Suppressor macrophage treated with lipopolysaccharide for 4 hours (primary cell): ENCODE measurements at places on chromosomes 11 and 22.

DNA sequence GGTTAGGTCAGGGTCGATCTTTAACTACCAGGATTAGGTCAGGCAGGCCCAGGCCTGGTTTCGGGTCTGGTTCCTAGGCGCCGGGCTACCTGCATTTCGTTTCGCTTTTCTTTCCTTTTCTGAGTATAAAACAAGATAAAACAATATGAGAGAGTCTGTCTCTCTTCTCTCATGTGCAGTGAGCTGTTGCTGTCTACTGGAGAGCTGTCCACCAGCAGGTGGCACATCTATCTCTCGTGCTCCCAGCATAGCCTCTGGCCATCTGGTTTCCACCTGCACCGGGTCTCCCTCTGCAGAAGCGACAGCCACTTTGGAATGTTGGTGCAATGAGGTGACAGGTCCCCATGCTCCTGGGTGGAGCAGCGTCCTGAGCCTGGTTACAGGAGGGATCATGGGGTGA, 27.6 kb downstream of the RIBC2 start:
- DNase-seq: peak; percentile 18

DNA sequence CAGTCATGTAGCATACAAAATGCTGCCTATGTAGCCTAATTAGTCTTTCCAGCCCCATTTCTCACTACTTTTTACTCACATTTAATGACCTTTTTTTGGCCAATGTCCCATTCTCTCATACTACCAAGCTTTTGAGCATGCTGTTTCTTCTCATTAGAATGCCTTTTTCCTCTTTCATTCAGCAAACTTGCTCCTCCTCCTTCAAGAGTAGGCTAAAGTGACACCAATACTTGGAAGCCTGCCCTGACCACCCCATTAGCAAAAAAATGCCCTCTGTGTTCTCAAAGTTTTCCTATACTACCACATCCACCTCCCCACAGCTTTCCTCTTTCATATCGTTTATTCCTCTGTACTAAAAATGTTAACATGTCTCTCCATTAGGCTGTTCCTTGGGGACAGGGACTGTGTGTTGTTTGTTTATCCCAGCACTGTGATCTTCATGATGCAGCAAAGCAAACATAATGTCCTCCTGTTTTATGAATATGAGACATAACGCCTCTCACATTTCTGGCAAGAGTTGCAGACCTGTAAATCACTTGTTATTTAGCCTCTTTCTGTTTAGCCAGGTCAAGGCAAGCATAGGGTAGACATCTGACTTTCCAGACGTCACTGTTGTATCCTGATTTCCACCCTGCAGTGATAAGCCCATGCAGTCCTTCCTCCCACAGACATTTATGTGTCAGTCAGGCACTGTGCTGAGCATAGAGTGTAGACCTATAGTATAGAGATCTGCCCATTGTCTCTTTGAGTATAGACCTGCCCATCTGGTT, 62.0 kb upstream of the UCP3 start:
- DNase-seq: no peak

DNA sequence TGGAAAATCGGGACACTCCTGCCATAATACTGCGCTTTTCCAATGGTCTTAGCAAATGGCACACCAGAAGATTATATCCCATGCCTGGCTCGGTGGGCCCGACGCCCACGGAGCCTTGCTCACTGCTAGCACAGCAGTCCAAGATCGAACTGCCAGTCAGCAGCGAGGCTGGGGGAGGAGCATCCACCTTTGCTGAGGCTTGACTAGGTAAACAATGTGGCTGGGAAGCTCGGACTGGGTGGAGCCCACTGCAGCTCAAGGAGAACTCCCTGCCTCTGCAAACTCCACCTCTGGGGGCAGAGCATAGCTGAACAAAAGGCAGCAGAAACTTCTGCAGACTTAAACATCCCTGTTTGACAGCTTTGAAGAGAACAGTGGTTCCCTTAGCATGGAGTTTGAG, 15.6 kb downstream of the PTH start:
- DNase-seq: no peak

DNA sequence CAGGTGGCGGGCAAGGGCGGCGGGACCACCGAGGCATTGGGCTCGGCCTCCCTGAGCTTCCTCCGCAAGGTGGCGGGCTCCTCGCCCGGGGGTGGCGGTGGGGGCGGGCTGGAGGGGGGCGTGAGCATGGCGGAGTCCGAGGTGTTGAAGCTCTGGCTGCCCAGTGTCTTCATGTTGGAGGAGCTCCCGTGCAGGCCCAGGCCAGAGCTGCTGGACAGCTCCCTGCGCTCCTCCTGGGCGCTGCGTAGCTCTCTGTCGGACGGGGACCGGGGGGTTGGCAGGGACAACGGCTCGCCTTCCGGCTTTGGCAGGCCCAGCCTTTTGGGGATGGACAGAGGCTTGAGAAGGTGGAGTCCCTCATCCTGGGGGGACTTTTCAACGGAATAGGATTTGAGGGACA, 43.9 kb upstream of the BID start:
- DNase-seq: no peak

GRCh38 chr11:78731027-78731426, 156.4 kb upstream of the NARS2 start:
- DNase-seq: no peak

DNA sequence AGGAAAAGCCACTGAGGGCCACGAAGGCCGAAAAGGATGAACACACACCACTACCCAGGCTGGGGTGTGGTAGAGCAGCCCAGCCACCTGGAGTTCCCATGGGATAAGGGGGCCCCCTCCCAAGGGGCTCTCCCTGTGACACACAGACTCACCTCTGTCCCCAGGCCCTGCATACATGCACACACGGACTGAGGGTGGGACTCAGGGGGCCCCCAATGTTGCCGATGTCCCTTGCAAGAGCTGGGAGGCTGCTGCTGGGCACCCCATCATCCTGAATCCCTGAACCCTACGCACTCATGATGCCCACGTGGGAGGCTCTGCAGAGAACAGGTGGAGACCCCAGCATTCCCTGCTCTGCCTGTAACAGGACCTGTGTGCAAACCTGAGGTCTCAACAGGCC, 14.5 kb downstream of the SHANK2 start:
- no peak for DNase-seq

DNA sequence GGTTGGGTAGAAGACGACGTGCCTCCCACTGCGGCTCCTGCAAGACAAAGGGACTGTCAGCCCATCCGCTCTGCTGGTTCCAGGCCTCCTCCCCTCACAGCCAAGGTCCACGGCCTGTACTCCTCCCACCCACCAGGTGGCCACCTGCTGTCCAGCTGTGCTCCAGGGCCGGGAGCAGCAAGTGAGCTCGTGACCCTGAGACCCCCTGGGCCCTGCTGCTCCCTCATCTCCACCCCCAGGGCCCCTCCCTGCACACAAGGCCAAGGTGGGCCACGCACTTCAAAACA, 27.4 kb downstream of the TSPAN4 start:
- no peak for DNase-seq

DNA sequence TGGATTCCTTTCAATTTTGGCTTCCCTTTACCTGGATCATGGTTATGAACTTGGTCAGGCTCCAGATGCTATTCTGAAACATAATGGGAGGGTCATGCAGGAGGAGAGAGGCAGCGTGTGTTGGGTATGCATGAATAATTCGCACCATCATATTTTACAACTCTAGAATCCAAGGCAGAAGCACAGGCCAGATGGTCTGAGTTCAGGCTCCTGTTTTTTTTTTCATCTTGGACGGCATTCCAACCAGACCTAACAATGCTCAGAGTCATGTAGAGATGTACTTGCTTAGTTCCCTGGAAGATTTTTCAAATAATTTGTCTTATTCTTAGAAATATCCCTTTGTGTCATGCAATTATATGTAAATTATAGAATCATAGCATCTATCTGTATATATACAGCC, 393.5 kb downstream of the JRKL start:
- DNase-seq: no peak

DNA sequence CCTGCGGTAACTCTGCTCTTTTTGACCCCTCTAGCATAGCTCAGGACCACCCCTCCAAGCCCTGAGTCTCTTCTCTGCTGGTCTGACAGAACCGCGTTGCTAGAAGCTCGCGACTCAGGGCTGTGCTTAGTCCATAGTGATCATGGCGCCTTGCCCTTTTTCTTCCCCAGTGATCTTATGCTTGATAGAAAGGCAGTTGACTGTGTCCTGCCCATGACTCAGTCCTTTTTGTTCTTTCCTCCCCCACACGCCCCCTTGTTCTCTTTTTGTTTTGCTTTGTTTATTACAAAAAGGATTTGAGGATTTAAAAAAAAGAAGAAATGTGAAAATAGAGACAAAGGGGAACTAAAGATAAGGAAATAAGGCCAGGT, 17.5 kb downstream of the IL17RA start:
- peak; percentile 84 for DNase-seq

- no peak for DNase-seq
These were observed 925 bp upstream of the C11orf52 start for GRCh38 chr11:111917788-111918187.

DNA sequence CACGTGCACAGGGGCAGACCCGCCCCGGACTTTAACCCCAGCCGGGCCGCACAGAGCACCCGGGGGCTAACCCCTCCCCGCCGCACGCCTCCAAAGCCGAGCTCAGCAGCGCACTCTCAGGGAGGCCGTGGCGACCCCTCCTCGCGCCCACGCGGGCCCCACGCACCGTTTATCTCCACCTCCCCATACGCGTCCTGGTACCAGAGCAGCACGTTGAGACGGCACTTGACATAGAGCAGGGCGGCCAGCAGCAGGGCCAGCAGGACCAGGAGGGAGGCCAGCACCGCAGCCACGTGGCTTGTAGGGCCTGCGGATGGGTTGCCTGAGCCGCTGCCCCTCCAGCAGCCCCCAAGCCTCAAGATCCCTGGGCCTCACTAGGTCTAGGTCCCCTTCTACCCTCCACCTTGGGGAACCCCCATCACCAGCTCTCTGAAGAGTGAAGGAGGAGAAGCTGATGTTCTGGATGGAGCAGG, 7.1 kb downstream of the SIGIRR start:
- DNase-seq: no peak

DNA sequence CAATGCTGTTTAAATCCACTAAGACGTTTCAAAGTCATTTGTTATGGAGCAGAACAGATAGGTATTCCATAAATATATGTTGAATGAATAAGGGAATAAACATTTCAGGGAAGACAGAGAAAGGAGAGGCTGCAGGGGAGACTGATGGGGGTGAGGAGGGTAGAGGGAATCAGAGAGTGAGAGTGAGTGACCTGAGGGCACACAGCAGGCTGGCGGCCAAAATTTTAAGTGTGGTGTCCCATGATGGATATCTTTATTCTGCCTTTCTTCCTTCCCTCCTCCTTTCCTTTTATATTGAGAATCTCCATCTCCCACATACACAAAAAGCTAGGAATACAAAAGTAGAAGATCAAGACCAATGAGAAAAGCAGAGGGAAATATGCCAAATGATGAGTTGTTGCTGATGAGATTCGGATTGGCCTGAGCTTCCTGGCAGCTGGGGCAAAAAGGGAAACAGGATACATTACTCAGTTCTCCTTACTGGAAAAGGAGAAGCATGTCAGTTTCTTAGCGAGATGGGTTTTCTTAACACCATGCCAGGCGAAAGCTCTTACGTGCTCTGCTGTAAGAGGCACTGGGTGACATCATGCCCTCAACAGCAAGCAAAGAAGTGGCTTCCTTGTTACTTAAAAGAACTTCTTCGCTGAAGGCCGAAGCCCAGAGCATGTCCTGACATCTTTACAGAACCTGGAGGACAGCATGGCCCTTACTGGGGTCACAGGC, 11.2 kb upstream of the CYTH4 start:
- DNase-seq: peak; percentile 97

DNA sequence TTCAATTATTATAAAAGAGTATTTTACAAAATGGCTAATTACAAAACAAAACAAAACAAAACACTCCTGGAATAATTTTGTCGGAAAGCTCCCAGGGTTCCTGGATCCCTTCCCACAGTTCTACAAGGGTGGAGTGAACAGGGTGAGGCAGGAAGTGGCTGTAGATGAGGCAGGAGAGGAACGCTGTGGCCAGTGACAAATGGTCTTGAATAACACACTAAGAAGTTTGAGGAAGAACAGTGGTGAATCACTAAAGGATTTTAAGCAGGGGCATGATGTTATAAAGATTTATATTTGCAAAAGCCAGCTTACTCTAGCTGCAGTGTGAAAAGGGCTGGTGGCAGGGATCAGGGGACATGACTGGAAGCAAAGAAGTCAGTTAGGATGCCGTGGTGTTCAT, 33.8 kb upstream of the APOA1 start:
- DNase-seq: peak; percentile 54

DNA sequence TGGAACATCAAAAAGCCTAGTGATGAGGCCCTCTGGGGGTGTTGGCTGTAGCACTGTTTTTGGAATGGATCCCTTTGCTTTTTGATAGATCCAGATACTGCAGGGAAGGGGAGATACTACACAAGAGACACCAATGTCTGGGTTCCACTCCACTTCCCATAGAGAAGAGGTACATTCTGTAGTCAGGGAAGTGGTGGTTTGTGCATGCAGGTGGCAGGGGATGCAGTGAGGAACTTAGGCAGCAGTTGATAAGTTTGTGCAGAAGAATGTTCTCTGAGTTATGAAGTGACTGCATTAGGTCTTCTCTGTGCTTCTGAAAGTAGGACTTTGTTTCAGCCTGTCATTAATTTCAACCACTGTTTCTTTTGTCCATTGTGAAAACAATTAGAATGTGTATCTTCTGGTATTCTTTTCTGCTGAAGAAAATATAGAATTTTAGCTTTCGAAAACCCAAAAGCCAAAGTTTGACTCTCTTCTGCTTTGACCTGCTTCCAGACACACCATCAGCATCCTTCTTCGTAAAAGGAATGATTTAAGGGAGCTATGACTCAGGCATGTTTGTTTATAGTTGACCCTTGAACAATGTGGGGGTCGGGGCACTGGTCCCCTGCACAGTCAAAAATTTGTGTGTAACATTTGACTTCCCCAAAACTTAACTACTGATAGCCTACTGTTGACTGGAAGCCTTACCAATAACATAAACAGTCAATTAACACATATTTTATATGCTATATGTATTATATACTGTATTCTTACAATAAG, 25.6 kb downstream of the PANX1 start:
- no peak for DNase-seq

DNA sequence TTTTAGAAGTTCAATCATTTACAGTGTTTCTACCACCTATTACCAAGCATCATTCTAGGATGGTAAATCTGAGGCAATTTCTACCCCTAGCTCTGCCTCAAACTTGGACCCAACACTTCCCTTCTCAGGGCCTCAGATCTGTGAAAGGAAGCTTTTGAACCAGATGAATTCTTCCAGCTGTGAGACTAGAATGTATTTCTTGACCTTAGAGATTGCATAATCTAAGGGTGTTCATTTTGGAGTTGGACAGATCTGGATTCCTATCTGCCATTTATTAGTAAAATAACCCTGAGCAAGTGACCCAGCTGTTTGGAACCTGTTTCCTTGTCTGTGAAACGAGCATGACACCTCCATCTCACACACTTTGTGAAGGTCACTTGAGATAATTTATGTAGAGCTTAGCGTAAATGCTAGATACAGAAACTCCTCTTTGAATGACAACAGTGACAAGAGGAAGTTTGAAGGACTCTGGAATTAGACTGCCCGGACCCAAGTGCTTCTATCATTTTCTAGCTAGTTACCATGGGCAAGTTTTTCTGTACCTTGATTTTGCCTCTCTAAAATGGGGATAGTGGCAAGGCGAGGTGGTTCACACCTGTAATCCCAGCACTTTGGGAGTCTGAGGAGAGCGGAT, 3.8 kb upstream of the INTS5 start:
- DNase-seq: no peak
